ENCODE measurements at places on chromosomes 2 and 18.

DNA sequence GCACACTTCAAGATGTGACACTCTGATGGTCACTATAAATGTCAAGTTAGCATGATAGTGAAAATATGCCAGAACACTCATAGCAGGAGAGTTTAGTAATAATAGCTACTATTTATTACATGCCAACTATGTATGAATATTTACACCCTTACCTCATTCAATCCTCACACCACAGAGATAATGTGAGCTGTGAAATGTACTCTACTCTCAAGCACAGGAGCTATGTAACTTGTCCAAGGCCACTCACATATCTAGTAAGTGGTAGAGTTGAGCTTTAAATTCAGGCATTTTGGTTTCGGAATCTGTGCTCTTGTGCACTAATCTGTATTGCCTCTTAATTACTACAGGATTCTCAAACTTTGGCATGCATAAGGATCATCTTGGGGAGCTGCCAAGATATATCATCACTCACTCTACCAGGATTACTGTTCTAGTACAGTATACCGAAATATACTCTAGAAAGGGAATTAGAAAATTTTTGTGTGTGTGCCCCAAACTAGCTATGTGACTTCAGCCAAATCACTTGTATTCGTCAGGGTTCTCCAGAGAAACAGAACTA lies 154.3 kb downstream of the PLCL1 start:
- no peak for DNase-seq

GRCh38 chr2:3871002-3871401 lies 167.6 kb downstream of the DCDC2C start:
- no peak for DNase-seq

DNA sequence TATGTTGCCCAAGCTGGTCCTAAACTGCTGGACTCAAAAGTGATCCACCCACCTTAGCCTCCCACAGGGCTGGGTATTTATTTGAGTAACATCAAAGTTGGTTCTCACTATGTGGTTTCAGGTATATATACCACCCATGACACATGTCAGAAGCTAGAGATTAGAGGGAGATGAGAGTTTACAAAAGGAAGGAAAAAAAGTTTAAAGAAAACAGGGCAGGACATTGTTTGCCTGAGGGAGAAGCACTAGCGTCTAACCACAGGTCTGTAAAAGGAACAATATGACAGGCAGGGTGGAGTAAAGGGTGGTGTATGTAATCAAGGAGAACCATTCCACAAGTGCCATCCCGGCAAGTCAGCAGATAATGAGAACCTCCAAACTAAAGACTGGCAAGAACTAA lies 8.5 kb downstream of the CEP76 start:
- no peak for DNase-seq

DNA sequence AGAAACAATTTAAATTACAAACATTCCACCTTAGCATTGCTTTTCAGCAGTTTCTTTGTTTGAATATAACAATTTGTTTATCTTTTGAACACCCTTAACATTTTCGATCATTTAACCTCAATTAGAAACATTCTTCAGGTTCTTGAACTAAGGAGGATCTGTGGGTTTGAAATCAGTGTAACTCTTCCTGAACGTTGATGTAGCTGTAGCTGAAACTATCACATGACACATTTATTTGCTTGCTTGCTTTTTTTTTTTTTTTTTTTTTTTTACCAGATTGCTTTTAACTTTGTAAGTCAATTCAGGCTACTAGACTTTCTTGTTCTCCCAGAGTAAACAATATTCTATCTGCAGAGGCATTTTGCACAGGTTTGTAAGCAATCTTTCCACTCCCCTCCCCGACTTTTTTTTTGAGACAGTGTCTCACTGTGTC lies 47.6 kb downstream of the GPD2 start:
- DNase-seq: no peak

DNA sequence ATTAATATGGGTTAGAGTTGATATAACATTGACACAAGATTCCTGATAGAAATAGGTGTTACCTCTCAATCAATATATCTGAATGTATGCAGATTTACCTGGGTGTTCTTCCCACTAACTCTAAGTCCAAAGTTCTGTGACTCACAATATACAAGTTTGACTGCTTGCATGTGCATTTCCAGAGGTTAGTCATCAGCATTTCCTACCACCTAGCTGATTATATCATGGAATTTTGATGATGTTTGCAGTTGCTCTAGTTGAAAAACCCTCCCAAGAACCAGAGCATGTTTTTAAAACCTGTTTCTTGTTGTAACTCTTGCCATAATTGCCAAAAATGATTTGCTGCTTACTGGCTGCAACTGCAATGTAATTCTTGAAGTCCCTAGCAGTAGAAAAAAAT lies 15.0 kb upstream of the DSG1 start:
- DNase-seq: no peak

GRCh38 chr2:51301381-51301780 lies 269.4 kb upstream of the NRXN1 start:
- DNase-seq: no peak

DNA sequence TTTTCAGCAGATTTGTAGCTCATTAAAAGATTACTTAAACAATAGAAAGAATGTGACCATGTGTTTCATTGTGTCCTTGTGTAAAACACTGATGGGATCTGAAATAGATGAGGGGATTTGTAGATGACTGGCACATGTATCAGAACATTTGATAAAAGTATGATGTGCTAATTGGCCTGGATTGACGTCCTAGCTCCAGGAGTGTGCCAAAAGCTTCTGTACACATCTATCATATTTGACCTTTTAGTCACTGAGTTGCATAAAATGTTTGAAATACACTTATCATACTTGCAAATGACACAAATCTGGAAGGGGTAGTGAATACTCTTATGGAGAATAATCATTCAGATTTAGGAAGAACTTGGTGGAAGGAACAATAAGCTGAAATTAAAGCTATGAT lies 778.5 kb downstream of the ERBB4 start:
- no peak for DNase-seq

DNA sequence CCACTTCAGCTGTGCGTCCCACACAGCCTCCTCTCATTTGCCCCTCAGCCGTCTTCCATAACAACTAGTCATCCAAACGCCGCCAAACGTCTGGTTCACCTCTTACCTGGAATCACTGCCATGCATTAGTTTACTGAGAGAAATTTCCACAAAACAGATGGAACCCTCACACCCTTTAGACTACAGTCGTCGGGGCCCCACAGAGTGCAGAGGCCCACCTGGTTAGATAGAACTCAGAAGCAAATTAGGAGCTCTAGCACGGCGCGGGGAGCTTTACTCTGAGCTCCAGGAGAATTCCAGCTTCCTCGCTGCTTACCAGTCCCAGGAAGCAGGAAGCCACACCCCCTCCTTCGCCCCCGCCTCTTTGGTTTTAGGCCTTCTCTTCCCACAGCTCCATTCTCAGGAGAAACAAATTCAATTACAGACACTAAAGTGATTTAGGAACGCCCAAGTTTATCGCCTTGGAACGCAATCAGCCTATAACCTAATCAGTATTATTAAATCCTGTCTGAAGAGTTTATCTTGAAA lies 9.4 kb downstream of the RNU2-63P start:
- no peak for DNase-seq

DNA sequence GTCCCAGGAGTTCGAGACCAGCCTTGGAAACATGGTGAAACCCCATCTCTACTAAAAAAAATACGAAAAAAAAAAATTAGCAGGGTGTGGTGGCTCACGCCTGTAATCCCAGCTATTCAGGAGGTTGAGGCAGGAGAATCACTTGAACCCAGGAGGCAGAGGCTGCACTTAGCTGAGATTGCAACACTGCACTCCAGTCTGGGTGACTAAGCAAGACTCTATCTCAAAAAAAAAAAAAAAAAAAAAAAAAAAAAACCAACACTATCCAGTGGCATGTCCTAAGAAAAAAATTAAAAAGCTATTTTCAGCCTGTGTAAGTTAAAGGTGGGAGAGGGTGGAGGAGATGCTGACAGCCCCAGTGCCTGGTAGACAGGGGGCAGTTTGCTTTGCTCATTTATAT lies 32.2 kb upstream of the REL start:
- no peak for DNase-seq

- no peak for DNase-seq
Measured at GRCh38 chr2:234708091-234708683, 211.3 kb upstream of the ARL4C start.

DNA sequence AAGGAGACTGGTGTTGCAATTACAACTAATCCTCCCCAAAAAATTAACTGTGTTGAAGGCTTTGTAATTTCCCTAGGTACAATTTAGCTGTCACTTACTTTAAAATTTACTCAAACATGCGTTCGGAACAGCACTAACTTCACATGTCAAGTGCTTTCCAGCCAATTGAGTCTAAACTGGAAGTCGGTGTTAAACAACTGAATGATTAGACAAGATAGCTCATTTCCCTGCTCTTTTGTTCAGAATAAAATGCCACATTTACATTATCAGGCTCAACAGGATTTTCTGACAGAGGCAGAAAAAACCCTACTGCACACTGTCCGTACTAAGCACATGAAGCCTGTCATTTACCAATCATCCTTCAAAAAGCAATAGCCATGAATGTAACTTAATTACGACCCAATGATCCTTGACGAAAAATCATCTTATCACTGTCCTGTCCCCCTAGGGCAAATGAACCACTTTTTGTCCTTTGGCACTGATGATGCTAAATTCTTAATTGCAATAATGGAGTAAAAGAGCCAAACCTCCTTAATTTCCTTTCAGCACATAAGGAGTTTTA lies 56.0 kb downstream of the LRPPRC start:
- no peak for DNase-seq

DNA sequence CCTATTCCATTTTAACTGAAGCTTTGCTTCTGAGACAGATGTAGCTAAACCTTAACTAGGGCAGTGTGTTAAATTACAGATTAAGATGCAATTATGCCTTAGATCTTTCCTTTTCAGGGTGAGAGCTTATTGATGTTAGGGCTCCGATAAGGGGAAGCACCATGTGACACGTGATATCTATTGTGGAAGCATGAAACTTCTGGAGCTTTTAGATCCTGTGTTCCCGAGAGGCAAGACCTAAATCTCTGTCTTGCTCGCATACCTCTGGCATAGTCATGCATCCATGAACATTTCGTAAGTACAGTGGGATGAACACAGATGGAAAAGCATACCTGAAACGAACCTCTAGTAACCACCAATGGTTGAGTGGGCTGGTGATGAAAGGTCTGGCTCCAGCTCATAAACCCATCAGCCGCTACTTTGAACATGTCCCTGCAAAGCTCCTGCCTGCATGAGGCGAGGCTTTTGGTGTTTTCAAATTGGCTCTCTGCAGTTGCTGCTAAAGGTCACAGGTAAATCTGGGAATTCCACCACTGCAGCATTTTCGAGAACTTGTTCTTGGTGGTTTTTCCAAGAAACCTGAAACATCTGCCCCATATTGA lies 3.7 kb upstream of the NRP2 start:
- no peak for DNase-seq

- DNase-seq: peak; percentile 21
Measured at GRCh38 chr2:105338020-105338385, 663 bp downstream of the C2orf49 start.

- DNase-seq: no peak
Measured at GRCh38 chr2:150129921-150130575, 357.4 kb downstream of the RND3 start.

DNA sequence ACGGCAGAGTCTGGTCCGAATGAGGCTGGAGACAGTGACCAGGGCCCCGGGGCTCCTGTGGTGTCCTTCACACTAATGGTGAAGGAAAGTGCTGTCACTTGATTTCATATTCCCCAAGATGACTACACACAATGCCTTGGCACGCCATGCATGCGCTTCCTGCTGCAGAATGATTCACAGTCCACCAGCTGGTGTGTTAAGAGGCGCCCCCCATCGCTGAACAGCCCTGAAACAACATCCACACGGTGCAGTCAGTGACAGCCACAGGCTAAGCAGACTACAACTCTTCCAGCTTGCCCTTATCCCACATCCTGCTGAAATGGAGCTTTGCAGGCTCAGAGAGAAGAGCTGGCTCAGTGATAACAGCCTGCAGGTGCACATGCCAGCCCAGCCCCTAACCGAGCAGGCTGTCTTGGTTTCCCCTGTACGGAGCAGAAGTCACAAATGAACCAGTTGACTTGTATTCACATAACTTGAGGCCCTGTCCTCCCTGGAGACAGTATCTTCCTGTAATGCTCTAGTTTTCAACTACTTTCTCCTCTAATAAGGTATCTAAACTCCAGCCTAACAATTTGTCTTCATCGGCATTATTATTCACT lies 24.3 kb upstream of the CDH20 start:
- no peak for DNase-seq

DNA sequence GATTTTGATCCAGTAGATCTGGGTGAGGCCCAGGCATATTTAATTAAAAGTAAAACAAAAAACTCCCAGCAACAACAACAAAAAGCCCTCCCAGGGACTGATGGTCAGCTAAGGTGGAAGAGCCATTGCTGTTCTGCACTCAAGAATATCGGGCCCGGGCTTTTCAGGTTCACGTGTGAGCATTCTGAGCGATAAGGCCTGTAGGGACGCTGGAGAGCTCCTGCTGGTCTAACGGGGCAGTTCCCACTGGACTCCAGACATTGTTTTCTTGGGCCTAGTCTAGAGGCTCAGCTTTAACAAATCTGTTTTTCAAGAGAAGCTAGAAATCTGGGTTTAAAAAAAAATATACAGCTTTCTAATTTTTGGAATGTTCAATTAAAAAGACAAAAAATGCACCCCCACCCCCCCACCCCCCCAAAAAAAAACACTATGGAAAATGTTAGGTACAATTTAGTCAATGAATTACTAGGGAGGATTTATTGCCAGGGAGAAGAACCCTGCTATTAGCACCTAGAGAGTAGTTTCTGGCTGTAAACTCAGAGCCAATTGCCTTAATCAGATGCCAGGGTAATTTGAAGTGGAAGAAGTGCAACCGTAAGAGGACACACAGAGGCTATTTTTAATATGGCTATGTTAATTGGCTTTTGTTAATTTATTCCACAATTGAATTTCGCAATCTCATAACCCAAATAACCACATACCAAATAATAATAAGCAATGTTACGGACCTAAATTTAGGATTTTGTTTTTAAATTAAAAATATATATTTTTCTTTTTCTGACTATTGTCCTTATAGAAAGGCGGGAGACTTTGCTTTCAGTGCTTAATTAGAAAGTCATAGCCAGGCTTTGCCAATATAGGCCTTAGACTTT lies 78.9 kb downstream of the MAP4K4 start:
- peak; percentile 38 for DNase-seq

DNA sequence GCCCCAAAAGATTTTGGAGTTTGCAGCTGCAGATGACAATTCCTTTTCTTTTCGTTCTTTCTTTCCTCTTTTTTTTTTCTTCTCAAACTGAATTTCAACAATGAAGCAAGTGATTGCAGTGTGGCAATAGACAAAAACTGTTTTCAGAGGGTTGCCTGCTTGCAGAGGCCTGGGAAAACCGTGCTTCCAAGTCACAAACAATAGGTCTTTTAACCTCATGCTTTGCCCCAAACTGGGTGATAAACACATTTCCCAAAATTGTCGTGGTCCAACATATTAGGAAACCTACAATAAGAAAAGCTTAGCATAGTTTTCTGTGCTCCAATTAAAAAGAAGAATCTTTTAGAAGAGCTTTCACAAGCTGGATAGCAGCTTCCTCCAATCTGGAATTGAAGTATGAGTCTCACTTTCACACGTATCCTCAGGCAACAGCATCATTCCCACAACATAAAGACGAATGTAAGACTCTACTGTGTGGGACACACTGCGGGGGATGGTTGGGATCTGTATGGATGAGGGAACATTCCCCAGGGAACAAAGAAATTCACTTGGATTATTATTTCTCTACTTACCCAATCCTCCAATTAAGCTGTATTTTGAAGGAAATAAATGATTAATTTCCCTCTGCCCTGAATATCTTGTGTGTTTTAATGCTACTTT lies 656.1 kb downstream of the RNF144A start:
- no peak for DNase-seq

- DNase-seq: no peak
Measured at GRCh38 chr18:61699397-61700110, 193.3 kb downstream of the RNF152 start.

- no peak for DNase-seq
Measured at GRCh38 chr2:47309472-47309951, 93.4 kb upstream of the MSH2 start.
